Tibial nerve (tissue), 4 donors: ENCODE measurements at places on chromosomes 13 and 19. TPM values are rescaled to one million over a fixed set of nuclear protein-coding genes. Genes with fewer than 3 reads are reported as not detected.

DNA sequence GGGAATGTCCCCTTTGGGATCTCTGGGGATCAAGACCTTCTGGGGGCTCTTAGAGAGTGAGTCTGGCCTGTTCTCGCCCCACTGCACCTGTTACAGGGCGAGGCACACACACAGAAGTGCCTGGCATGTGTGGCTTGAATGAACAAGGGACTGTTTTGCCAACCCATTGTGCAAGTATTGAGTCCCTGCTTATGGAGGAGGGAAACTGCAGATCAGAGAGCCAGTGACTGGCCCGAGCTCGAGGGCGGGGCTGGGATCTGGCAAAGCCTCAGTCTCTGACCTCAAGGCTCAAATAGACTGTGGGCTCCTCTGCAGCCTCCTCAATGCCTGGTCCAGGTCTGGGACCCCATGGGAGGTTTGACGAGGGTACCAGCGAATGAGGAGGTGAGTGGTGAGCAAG, 5.5 kb downstream of the RAVER1 start:
- no peak for DNase-seq

- no peak for DNase-seq
These were observed 179.3 kb upstream of the PCDH17 start for GRCh38 chr13:57452228-57452627.

DNA sequence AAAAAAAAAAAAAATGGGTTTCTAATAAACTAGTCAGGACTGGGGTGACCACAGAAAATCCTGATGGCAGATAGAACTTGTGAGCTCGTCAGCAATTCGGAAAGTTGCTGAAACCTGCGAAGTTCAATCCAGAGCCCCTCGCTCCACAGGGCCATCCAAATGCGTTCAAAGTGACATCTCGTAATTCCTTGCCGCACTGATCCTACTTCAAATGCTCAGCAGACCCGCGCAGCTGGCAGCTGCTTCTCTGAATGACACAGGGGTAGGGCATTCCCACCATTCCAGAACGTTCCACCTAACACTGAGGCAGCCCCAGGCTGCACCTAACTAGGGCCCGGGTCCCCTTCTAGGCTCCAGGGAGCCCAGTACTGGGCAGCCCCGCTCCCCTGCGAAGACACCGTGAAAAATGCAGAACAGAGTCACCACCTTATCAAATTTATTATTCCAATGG, 4.8 kb upstream of the DAPK3 start:
- no peak for DNase-seq

DNA sequence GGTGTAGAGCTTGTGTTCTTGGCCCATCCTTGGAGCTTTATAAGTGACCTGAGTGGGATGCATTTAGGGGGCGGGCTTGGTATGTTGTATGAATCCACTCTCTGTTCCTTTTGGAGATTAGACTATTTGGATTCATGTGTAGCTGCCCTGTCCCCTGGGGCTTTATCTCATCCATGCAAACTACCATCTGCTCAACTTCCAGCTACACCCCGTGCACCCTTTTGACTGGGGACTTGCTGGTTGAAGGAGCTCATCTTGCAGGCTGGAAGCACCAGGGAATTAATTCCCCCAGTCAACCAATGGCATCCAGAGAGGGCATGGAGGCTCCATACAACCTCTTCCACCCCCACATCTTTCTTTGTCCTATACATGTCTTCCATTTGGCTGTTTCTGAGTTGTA, 6.1 kb downstream of the CLEC4M start:
- DNase-seq, result no peak

- DNase-seq, result no peak
These were observed 349.0 kb downstream of the LMO7 start for GRCh38 chr13:75985132-75985531.

DNA sequence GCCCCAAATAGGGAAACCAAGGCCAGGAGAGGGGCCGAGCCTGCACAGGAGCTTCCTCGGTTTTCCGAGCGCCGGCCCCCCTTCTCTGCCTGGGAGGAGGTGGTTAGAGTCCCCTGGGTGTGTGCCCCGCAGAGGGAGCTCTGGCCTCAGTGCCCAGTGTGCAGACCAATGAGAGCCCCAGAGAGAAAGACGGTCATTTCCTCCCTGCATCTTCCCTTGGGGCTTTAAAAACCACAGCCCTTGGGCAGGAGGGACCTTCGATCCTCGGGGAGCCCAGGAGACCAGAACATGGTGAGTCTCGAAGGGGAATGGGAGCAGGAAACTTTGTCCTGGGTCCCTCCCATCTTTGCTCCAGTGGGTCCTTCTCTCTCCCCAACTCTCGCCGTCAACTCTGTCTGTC, at the start of gene C5AR1:
Gene C5AR1, plus strand, starts transcription at position 254 of the 400 bp plus-strand sequence. Its CDS starts 35 bp downstream, at position 289.
- no peak for DNase-seq

- peak; percentile 93 for DNase-seq
These were observed 109.5 kb downstream of the KCNRG start for GRCh38 chr13:50124536-50125303.

- DNase-seq, result no peak
These were observed 106.5 kb upstream of the RFC3 start for GRCh38 chr13:33711436-33711835.

The TNFRSF19 gene
- 20.6 TPM for total RNA-seq
